ENCODE measurements at places on chromosomes 7 and 10.

DNA sequence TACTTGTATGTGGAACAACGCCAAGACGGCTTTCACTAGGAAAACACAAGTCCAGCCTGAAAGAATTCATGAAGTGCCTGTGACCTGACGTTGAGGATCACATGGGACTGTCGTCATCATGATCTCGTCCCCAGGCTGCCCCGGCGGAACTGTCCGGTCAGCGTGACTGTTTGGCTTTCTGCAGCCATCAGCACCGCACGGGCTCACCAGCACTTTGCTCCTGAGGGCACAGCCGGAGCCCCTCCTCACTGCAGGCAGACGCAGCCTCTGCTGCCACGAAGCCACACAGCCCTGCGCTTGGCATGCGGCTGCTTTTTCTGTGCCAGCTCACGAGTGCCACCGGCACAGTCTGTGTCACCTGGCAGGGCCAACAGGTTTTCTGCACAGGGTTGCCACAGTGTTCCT, 9.4 kb upstream of the GET4 start:
- no peak for DNase-seq

DNA sequence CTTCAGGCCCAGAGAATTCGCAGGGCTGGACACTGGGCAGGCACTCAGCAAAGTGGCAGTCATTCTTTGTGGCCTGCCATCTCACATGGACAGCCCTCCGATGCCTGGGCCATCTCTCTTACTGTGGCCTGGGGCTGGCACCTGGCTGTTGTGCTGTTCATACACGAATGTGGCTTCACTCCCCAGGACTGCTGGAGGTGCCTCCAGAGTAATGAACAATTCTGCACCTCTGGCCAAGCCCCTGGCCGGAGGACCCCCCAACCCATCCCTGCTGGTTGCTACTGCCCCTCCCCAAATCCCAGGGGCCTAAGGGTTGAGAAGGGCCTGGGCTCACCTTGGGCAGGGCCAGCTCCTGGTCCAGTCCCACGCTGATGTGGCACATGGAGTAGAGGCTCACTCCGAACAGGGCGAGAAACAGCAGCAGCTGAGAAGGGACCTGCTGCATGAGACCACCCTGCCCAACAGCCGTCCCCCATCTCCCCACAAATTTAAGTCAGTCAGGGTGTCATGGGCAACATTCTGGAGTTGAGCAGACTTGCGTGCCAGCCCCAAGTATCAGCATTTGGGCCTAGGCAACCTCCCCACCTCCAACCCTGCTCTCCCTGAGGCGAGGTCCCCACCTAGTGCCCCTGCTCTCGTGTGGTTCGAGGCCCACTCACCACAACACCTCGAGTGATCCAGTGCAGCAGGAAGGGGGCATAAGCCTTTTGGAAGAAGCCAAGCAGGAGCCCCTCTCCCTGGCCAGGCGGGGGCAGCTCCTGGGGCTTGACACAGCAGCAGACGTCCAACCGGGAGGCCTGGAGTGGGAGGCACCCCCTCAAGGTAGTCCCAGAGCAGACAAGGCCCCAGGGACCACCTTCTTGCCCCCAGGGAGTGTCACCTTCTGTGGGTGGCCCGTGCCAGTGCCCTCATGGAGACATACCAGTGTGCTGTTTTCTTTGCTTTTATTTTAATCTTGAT, 9.4 kb downstream of the NPC1L1 start:
- DNase-seq, result no peak

DNA sequence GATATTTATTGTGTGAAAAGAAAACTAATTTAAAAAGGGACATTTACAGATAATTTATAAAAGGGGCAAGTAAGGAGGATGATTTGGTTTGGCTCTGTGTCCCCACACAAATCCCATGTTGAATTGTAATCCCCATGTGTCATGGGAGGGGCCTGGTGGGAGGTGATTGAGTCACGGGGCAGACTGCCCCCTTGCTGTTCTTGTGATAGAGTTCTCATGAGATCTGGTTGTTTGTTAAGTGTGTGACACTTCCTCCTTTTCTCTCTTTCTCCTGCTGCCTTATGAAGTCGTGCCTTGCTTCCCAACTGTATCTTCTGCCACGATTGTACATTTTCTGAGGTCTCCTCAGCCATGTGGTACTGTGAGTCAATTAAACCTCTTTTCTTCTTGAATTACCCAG, 171.0 kb upstream of the SEMA3E start:
- no peak for DNase-seq

GRCh38 chr10:13049774-13050420, 48.4 kb upstream of the CCDC3 start:
- DNase-seq, result no peak

GRCh38 chr7:46679671-46680070, 758.6 kb upstream of the IGFBP3 start:
- no peak for DNase-seq

DNA sequence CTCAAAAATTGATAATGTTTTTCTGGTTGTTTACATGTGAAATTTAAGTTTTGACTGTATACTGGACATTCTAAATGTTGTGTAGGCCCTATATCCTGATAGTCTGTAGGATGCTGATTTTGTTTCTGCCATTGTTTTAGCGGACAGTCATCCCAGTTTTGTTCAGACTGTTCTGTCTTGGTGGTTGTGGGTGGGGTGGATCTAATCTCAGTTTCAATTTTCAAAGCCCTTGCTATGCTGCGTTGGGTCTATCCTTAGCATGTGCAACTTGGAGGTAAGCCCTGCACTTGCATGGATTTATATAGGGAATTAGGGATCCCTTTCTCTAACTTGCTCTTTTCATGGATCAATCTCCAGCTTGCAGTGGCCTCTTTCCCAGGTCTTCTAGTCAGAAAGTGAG, 19.1 kb downstream of the DBF4 start:
- DNase-seq, result no peak

Measured in fibroblast of skin of left quadriceps (primary cell).